Ovary (tissue), 10 donors: ENCODE measurements at places on chromosomes 5 and 9. TPM values are rescaled to one million over a fixed set of nuclear protein-coding genes. Genes with fewer than 3 reads are reported as not detected.

The FAM78A gene
- total RNA-seq = 2.3 TPM

DNA sequence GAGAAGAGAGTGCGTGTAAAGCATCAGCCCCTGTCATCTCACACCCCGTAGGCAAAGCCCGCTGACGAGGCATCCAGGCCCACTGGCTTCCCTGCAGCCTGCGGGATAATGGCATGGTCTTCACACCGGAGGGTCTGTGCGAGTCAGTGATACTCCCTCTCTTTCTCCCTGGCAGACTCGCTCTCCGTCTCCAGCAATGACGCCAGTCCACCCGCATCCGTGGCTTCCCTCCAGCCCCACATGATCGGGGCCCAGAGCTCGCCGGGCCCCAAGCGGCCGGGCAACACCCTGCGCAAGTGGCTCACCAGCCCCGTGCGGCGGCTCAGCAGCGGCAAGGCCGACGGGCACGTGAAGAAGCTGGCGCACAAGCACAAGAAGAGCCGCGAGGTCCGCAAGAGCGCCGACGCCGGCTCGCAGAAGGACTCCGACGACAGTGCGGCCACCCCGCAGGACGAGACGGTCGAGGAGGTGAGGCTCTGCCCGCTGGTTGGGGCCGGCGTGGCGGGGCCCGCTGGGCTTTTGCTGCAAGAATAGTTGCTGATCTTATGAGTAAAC lies 120.7 kb upstream of the OTULINL start:
- no peak overlapping the region for H3K27ac ChIP-seq
- DNase-seq = no peak
- H3K27me3 ChIP-seq = no peaks in the 10 kb centered on the region
- H3K4me3 ChIP-seq = no peak overlapping the region

DNA sequence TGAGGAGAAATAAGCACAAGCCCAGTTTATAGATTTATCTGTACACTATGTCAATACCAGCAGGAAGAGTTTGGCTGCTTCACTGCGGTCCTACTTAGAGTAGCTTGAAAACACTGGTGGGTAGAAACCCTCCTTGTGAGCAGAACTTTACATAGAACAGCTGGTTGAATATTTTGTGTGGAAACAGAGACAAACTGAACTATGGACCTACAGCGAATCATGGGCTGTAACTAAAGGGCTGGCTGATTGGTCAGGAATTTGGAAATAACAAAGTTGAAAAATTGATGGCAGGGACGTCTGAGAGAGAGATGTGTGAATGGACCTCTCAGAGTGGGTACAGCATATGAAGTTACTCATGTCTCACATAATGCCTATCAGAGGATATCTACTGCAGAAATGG lies 392.5 kb downstream of the MAN2A1 start:
- no peak overlapping the region for H3K27ac ChIP-seq
- H3K4me1 ChIP-seq = no peaks in the 10 kb centered on the region
- H3K36me3 ChIP-seq = no peaks in the 10 kb centered on the region
- no peaks in the 10 kb centered on the region for H3K27me3 ChIP-seq
- no peak for DNase-seq

DNA sequence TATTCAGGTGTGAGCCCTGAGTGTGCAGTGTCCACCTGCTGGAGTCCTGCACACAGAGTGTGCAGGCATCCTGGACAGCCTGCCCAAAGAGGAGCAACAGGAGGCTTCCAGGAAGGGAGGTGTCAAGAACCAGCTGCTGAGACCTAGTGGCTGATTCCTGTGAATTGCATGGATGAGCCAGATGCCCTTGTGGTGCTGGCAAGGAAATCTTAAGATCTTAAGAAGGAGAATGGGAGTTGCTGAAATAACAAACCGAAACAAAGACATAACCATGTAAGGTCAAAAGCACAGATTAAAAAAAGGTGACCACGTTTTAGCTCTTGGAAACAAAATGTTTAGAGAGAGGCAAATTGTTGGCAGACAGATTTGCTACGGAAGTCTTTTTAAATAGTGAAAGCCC lies 29.3 kb upstream of the RPS23 start:
- H3K4me3 ChIP-seq = no peak overlapping the region
- no peaks in the 10 kb centered on the region for H3K36me3 ChIP-seq
- no peaks in the 10 kb centered on the region for H3K4me1 ChIP-seq
- DNase-seq = no peak
- no peaks in the 10 kb centered on the region for H3K27me3 ChIP-seq
- no peak overlapping the region for H3K27ac ChIP-seq

DNA sequence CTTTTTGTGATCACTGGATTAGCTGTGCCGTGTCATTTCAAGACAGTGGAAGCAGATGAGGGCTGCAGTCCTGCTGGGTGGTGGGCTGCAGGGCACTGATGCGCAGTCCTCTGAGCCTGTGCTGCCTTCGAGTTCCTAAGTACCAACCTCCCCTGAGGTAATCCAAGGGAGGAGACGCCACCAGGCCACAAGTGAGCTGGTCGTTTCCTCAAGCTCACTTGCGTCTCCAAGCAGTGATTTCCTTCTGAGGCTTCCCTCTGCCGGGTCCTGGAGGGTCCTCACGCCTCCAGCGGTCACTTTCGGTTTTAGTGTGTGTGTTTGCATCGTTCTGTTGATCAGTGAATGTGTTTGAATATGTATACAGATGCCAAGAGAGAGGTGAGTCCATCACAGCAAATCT lies 115.7 kb downstream of the TRIO start:
- no peak overlapping the region for H3K4me3 ChIP-seq
- H3K4me1 ChIP-seq = peaks cover 18% of the 10 kb centered on the region
- H3K27me3 ChIP-seq = no peaks in the 10 kb centered on the region
- no peaks in the 10 kb centered on the region for H3K36me3 ChIP-seq
- H3K27ac ChIP-seq = no peak overlapping the region

GRCh38 chr5:107483231-107484024 lies 187.3 kb downstream of the EFNA5 start:
- DNase-seq = no peak
- no peak overlapping the region for H3K27ac ChIP-seq
- H3K4me3 ChIP-seq = no peak overlapping the region
- H3K4me1 ChIP-seq = no peaks in the 10 kb centered on the region

DNA sequence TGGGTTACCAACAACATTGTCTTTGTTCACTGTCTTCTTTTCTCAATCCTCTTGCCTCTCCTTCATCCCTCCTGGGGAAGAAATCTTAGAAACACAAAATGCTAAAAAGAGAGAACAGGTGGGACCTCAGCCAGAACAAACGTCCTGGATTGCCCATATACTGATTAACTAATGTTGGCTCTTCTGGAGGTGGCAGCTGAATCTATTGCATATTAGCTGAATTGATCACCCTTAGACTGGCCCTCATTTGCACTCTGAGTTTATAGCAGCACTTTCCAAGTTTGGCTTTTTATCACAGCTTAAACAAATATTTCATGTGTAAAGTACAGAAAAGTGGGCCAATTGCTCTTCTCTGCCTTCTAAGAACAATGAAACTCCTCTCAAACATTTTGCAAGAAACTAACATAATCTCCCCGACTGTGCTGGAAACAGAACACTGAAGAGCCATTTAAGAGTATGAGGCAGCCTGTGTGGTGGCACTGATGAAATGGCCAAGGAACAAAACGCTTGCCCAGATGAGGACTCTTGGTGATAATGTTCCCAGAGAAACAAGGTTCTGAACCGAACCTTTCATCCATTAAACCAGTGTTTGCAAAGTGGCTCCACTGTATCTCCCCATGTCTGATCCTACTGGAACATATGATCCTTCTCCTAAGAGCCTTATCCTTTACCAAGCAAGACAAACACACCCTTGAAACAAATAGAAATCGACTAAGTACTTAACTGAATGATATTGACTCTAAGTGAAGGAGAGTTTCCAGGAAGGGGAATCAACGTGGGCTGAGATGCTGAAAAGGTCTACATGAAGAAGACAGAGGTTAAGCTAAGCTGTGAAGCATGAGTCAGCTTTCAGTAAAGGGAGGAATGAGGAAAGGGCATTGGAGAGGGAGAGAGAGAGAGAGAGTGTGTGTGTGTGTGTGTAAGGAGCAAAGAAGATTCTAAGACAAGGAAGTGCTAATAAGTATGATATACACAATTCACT lies 83.2 kb upstream of the LIFR start:
- no peaks in the 10 kb centered on the region for H3K36me3 ChIP-seq
- H3K27me3 ChIP-seq = no peaks in the 10 kb centered on the region
- H3K4me3 ChIP-seq = no peak overlapping the region
- no peak for DNase-seq
- H3K27ac ChIP-seq = no peak overlapping the region
